ENCODE measurements at places on chromosomes 2 and 18. TPM values are rescaled to one million over a fixed set of nuclear protein-coding genes. Genes with fewer than 3 reads are reported as not detected.

GIGYF2 gene
- polyA plus RNA-seq, result 21.6 TPM

MERTK gene
- 3.8 TPM for polyA plus RNA-seq

GPR35 gene
- 0.84 TPM for polyA plus RNA-seq

FSIP2 gene
- 0.14 TPM for polyA plus RNA-seq

GREB1L gene
- 7.4 TPM for polyA plus RNA-seq

MYO5B gene
- 4.5 TPM for polyA plus RNA-seq

CNNM3 gene
- 7.2 TPM for polyA plus RNA-seq

VAMP5 gene
- 127 TPM for polyA plus RNA-seq

SLC4A5 gene
- 0.79 TPM for polyA plus RNA-seq

PIEZO2 gene
- polyA plus RNA-seq, result 0.18 TPM

ARHGEF4 gene
- 2.8 TPM for polyA plus RNA-seq

NYAP2 gene
- polyA plus RNA-seq, result not detected

TLX2 gene
- polyA plus RNA-seq, result 0.05 TPM

PLA2R1 gene
- 1.8 TPM for polyA plus RNA-seq

TXNDC2 gene
- polyA plus RNA-seq, result not detected

ASPRV1 gene
- polyA plus RNA-seq, result 0.84 TPM

ZNF385B gene
- polyA plus RNA-seq, result 32.6 TPM

ALPI gene
- not detected for polyA plus RNA-seq

FAM117B gene
- polyA plus RNA-seq, result 1.5 TPM

CRIM1 gene
- polyA plus RNA-seq, result 10.5 TPM

ATAD2B gene
- 2.8 TPM for polyA plus RNA-seq

SLC39A10 gene
- 4.3 TPM for polyA plus RNA-seq
